Fibroblast of the aortic adventitia (primary cell): ENCODE measurements at places on chromosomes 2 and 18.
A peak's percentile ranks its signal among the peaks of the same experiment; 100 is the strongest.

GRCh38 chr18:36593641-36594040 lies 235.2 kb downstream of the TPGS2 start:
- no peak for DNase-seq

GRCh38 chr2:84797271-84797670 lies 83.6 kb downstream of the TRABD2A start:
- no peak for DNase-seq

- DNase-seq: no peak
These were observed 5.0 kb downstream of the MGAT5 start for GRCh38 chr2:134258684-134259388.

- no peak for DNase-seq
These were observed 94.1 kb upstream of the ZNF532 start for GRCh38 chr18:58770601-58771000.

DNA sequence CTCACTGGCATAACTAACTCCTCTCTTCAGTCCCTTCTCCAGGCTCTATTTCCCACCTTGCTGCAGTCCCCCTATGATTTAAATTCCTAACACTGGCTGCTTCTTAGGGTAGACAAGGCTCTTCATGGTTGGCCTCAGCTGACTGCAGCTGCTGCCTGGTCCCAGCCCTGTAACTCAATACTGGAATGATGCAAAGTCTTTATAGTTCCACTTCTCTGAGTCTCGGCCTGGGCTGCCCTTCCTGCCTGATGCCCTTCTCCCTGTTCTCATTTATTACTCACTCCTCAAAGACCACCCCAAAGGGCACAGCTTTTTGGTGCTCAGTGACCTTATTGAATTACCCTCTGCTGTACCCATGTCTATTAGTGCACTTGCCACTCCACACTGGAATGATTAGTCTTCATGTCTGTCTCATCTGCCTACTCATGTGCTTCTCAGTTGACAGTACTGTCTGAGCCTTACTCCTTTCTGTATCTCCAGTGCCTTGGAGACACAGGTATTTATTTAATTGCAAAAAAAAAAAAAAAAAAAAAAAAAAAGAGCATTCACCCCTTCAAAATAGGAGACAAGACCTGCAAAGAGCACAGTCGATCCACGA lies 199.4 kb upstream of the REV1 start:
- no peak for DNase-seq

DNA sequence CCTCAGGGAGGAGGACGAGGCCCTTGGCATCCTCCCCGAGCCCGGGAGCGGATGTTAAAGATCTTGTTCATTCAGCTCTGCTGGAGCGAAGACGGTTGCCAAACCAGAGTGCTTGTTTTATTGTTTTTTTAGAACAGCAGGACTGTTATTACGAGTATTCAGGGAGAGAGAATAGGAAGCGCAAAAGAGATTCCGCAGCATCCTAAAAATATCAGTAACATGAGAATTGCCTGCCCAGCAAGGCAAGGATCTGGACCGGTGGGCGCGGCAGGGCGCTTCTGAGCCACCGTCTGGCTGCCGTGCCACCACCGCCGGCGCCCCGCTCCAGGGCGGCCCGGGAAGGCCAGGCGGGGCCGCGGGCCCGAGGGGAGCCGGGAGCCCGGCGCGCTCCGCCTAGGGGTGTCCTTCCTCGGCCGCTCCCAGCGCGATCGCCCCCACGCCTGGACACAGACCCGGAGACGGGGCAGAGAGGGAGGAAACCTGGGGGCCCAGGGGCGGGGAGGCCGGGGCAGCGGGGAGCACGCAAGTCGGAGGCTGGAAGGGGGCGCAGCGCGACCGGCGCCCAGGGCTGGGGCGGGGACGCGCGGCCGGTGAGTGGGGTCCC lies 843 bp downstream of the CYS1 start:
- peak; percentile 84 for DNase-seq

GRCh38 chr2:563512-563911 lies 113.7 kb downstream of the TMEM18 start:
- DNase-seq: no peak

- DNase-seq: peak; percentile 87
These were observed 19.6 kb upstream of the CABLES1 start for GRCh38 chr18:23115683-23116096.

- peak; percentile 32 for DNase-seq
These were observed 378 bp upstream of the IAH1 start for GRCh38 chr2:9473985-9474360.

DNA sequence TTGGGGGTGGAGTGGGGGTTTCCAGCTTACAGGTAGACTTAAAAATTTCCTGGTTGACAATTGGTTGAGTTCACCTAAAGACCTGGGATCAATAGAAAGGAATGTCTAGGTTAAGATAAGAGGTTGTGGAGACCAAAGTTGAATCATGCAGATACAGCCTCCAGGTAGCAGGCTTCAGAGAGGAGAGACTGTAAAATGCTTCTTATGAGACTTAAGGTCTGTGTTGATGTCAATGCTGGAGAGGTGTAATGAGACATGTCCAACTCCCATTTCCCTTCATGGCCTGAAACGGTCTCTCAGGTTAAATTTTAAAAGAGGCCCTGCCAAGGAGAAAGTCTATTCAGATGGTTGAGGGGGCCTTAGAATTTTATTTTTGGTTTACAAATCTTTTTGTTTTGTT lies 38.5 kb upstream of the RND3 start:
- DNase-seq: no peak

DNA sequence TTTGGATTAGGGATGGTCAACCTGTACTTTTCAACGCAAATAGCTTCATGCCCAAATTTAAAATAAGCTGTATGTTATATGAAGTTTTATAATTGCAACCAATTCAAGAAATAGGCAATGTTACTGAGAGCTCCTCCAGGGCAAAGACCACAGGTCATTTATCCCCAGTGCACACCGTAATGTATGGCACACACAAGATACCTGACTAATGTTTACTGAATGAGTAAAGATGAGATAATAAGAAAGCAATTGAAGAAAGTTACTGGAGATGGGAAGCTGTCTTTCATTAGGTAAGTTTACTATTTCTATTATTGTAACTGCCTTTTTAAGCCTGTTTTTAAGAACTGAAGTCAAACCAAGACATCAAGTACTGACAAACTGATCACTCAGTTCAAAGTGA lies 184.5 kb upstream of the VRK2 start:
- DNase-seq: no peak

DNA sequence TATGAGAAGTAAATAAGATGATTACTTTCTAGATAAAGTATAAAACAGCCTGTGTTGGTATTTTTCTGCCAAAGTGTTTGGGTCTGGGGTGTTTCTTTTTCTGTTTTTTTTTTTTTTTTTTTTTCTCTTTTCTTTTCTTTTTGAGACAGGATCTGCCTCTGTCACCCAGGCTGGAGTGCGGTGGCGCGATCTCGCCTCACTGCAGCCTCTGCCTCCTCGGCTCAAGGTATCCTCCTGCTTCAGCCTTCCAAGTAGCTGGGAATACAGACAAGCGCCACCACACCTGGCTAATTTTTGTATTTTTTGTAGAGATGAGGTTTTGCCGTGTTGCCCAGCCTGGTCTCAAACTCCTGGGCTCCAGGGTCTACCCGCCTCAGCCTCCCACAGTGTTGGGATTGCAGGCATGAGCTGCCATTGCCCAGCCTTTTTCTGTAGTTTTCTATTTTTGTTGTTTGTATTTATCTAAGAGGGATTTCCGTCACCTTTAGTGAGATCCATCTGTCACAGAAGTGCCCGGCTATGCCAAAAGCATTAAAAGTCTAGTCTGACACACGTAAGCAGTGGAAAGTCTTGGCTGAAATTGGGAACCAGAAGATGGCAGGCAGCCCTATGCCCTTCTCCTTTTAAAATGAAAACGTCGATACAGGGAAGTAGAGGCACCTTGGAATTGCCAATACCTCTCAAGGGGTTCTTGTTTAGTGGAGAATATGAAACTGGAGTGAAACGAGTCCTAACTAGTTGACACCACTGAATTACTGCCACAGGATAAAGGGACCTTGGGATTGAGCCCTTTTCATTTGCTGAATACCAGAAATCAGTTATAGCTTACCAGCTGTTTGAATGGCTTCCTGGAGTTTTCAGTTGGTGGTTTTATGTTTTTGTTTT lies 14.0 kb downstream of the UGP2 start:
- DNase-seq: no peak

DNA sequence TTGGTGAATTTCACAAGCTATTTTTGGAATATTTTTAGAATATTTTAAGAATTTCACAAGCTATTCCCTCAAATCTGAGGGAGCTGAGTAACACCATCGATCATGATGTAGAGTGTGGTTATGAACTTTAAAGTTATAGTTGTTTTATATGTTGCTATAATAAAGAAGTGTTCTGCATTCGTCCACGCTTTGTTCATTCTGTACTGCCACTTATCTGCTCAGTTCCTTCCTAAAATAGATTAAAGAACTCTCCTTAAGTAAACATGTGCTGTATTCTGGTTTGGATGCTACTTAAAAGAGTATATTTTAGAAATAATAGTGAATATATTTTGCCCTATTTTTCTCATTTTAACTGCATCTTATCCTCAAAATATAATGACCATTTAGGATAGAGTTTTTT lies 15.9 kb downstream of the TYMS start:
- DNase-seq: no peak

DNA sequence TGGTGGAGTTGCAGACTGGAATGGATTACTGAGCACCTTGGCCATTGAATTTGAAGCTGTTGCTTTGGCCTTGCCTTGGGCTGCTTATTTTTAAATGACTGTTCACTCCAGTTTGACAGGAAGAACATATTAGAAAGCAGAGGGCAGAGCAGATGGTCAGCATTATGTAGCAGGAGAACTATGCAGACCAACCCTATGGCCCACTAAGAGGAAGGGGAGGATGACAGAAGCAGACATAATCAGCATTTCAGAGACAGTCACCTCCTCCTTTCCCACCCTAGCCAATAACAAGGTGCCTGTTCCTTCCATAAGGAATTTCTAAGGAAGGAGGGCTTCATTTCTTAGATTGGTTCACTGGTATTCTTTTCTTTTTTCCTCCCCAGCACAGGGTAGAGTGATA lies 2.4 kb downstream of the CHRNA1 start:
- no peak for DNase-seq

DNA sequence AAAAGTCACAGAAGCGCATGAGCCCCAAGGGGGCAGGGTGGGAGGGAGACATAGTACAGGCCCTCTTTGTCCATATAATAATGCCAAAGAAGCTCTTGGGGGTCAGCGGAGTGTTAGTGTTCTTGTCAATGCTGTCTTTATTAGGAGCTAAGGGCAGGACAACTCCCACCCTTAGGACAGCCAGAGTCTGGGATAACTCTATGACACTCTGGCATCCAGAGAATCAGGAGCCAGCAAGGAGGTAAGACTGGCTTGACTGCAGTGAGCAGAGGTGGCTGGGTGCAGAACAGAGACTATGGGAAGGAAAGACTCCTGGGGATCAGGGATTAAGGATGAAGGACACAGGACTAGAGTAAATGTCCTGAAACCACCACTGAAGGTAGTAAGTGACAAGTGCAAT lies 19.0 kb upstream of the HNMT start:
- no peak for DNase-seq

DNA sequence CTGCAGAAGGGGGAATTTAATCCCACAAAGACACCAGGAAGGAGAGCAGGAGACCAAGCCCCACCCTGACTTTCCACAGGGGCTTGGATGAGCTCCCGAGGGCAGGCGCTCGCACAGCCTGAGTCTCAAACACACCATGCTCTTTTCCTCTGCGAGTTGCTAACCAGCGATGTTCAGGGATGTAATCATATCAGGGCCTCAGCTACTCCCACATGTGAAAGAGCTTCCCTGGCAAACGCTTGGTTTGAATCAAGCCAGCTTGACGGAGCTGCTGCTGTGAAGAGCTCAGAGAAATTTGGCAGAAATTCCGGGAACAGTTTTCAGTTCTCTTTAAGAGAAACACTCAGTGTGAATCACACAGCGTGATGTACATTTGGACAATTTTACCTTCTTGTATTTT lies 385.8 kb downstream of the GALR1 start:
- peak; percentile 10 for DNase-seq

GRCh38 chr2:174836377-174836994 lies 72.2 kb upstream of the CHRNA1 start:
- DNase-seq: peak; percentile 80

DNA sequence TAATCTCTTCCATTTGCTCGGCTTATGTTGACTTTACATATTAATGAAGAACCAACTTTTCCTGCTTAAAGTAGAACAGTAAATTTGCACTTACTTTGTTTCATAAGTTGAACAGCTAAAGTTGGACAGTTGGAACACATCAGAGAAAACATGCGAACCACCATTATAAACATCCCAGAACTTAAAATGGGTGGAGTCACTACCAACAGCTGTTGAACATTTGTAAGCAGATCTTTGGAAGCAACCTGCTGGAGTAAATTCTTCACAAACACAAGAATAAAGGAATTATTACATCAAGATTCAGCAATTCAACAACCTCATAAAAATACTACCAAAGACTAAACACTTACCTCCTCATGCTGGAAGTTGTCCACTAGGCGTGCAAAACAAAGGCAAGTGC lies 96.4 kb upstream of the DNER start:
- peak; percentile 33 for DNase-seq

DNA sequence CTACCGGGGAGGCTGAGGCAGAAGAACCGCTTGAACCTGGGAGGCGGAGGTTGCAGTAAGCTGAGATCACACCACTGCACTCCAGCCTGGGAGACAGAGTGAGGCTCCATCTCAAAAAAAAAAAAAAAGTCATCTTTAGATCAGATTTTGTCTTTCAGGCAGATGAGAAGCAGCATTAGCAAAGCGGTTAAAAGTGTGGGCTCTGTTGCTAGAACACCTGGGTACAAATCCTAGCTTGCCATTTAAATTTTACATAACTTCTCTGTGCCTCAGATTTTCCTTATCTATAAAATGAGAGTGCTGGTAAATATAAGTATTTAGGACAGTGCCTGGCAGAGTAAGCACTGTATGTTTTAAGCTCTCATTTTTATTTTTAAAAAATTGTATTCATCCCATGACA lies 8.2 kb downstream of the CNOT9 start:
- no peak for DNase-seq

DNA sequence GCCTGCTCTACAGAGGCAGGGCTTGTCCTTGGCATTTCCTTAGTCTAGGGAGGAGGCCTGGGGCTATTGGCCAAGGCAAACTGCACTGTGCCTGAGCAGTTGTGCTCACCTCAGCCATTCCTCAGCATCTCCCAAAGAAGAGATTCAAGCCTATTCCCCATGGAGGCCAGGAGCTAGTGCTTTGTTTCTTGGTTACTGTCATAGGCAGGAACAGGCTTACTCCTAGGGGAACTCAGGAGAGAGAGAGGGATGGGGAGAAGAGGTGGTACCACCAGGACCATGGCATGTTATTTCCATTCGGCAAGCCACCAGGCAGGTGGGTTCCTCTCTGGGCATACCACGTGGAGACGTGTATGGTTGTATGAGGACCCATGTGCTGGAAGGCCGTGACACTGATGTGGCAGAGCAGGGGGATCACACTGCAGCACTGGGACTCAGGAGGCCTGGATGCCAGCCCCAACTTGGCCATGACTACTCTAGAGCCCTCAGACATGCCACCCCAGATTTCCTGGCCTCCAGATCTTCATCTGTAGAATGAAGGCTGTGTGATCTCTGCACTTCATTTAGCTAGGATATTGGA lies 233.7 kb downstream of the LOXHD1 start:
- DNase-seq: no peak

DNA sequence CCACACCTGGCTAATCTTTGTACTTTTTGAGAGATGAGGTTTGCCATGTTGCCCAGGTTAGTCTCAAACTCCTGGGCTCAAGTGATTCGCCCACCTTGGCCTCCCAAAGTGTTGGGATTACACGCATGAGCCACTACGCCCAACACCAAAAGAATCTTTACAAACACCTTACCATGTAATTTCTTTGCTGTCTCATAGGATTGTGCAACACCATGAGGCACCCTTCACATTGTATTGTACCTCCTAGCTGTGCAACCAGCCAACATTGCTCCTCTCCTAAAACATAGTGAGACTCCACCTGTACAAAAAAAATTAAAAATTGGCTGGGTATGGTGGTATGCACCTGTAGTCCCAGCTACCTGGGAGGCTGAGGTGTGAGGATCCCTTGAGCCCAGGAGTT lies 3.1 kb upstream of the MFSD6 start:
- no peak for DNase-seq
